ENCODE measurements at places on chromosomes 6 and 20. TPM values are rescaled to one million over a fixed set of nuclear protein-coding genes. Genes with fewer than 3 reads are reported as not detected.

The NHSL1 gene
- total RNA-seq: 15.5 TPM

The GTF2H4 gene
- 27.2 TPM for total RNA-seq

The HAO1 gene
- not detected for total RNA-seq

The HLA-G gene
- 0.19 TPM for total RNA-seq

DNA sequence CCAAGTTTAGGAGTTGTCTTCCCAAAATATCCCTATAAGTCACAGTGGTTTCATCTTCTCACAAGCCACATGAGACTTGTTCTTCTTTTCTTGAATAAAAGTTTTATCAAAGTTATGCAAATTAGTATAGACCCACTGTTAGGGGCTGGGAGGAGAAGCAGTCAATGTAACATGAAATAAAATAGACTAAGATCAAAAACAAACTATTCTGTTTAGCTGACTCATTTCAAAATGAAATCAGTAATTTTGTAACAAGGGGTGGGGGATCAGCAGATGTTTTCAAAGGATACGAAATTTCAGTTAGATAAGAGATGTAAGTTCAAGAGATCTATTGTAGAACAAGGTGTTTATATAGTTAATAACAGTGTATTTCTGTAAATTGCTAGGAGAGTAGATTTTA, 339.6 kb upstream of the PRDM1 start:
- no peak for DNase-seq

The CALHM6 gene
- total RNA-seq: 5.4 TPM

The PPARD gene
- total RNA-seq: 16.3 TPM

DNA sequence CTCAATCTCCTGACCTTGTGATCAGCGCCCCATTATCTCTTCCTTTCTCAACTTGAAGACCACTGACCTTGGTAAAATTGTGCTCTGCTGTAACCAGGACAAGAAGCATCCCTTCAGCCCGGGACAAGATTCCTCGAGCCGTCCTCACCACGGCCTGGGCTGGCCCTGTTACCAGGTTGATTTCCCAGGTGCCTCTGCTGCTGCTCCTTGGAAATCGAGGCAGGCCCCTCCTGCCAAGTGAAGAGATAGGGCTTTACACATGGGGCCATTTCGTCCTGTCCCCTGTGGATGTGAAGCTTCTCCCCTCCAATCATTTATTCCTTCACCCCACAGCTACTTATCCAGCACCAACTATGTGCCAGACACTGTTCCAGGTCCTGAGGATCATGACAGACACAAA, 21.5 kb downstream of the RAB44 start:
- peak; percentile 36 for DNase-seq

DNA sequence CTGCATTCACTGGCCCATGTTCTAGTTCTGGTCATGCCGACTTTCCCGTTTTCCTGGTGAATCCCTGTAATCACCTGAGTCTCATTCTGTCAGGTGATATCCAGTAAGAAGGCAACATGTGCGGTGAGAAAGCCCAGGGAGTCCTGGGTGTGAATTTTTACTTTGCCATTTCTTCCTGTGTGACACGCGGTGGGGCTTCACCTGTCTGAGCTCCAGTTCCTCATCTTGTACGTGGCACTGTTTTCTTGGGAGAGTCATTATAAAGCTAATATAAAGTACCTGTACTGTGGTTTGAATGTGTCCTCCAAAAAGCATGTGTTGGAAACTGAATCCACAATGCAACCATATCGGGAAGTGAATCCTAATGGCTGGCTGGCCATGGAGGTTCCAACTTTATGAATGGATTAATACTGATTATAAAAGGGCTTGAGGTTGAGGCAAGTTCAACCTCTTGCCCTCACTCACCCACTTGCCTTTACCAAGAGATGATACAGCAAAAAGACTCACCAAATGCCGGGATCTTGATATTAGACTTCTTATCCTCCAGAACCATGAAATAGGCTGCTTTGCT, 5.1 kb downstream of the HLA-E start:
- no peak for DNase-seq

DNA sequence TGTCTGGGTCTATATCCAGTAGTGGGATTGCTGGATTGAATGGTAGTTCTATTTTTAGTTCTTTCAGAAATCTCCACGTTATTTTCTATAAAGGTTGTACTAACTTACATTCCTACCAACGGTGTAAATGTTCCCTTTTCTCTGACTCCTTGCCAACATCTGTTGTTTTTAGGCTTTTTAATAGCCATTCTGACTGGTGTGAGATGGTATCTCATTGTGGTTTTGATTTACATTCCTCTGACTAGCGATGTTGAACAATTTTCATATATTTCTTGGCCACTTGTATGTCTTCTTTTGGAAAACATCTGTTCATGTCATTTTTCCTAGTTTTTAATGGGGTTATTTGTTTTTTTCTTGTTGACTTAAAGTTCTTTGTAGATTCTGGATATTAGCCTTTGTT, 99.3 kb downstream of the BMP2 start:
- DNase-seq: no peak

GRCh38 chr6:109237077-109237985, 142.0 kb downstream of the CEP57L1 start:
- no peak for DNase-seq
